ENCODE measurements at places on chromosomes 2 and 18.

DNA sequence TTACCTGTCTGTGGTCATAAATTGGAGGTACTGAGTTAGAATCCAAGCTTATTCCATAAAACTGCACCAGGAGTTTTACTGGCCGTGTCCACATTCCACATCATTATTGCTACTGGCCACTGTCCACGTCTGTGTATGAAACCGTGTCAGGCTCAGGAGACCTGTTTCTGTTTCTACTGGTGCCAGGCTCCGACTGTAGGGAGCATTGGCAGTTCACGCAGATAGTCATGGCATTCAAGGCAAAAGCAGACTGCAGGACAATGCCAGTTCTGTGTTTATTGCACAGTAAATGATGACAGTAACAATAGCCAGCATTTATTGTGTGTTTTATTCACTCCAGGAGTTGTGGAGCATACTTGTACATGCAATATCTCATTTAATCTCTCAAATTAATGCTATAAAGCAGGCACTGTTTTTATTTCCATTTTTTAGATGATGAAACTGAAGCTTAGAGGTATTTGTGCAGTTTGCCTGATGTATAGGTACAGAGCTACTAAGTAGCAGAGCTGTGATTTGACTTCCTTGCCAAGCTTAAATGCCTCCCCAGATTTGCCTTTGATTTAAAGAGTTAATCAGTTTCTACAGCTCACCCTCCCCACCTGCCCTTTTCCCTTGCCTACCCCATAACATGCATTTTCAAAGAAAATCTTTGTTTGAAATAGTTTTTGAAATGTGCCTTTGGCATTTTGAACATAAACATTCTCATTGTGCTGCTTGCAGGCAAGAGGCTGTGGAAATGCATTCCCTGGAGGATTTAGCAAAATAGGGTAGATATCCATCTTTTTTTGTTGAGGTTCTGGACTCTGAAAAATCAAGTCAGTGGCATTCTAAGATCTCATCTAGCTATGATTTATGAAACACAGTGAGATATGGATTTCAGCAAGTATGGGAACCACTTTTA lies 55.5 kb downstream of the MAP4K4 start:
- DNase-seq: no peak

GRCh38 chr2:112168422-112169124 lies 30.4 kb downstream of the FBLN7 start:
- DNase-seq: no peak

- no peak for DNase-seq
Observed at GRCh38 chr2:37721201-37721560, 49.7 kb upstream of the CDC42EP3 start.

DNA sequence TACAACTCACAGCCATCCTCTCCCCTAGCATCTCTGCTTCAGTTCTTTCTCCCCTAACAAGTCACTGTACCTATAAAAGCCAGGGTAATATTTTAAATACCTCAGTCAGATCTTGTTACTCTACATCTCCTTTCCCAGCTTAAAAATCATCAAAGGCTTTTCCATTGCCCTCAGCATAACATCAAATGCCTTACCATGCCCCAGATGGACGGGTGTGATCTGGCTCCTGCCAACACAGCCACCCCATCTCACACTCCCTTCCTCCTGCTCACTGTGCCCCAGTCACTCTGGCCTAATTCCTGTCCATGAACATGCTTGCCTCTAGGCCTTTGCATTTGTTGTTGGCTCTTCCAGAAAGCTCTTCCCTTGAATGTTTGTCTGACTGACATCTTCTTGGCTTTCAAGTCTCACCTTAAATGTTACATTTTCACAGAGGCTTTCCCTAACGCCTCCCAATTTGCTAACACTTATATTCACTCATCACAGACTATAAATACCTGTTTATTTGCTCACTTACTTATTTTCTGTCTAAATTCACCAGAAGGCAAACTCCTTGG lies 640.9 kb downstream of the NYAP2 start:
- DNase-seq: no peak

DNA sequence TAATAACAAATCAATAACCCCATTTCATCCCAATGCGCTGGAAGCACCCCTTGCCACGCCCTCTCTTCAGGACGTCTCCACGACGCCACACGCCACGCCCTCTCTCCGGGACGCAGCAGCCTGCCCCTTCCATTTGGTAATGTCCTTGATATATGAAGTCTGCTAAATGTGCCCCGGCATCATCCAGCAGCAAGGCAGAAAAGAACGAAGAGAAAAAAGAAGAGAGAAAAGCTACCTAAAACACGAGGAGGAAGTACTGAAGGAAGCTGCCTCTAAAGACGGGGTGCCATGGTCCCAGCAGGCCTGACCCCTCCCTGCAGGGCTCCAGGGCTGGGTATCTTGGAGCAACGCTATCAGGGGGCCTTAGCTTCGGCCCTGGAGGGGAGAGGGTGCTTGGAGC lies 41.8 kb downstream of the CNGA3 start:
- no peak for DNase-seq

- DNase-seq: no peak
Observed at GRCh38 chr18:71327441-71327840, 1038.6 kb downstream of the SOCS6 start.

- DNase-seq: no peak
Observed at GRCh38 chr2:208251098-208251497, 3.8 kb downstream of the IDH1 start.

DNA sequence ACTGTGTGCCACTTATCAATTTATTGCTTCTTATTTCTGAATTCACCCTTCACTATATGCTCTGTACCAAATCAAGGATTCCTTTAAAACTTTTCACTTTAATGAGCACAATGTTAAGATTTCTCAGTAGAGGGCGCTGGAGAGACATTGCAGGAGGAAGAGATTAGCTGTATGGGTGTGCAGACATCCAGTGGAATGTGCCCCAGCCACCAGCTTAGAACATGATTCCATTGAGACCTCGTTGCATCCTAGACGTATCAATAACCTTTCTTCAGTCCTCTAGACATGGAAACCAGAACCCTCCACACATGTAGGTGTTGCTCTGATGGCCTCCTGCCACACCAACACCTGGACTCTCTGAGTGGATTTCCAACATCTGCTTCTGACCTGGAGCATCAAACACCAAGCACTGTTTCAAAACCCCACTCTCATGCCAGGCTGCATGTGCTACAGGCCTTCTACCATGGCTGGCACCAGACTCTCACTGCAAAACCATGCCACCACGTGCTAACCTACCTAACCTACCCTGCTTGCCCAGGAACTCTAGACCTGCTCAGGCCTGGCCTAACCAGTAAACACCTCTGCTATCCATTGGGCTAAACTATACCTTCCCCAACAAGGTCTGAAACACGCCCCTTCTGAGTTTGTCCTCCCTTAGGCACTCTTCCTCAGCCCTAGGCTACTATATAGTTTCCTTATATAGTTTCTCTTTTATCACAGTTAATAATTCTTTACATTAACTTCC lies 633.2 kb upstream of the PKDCC start:
- no peak for DNase-seq

GRCh38 chr18:10090668-10091067 lies 176.9 kb downstream of the VAPA start:
- DNase-seq: no peak
